NCI-H82 (cell line): ENCODE measurements at places on chromosomes 5 and 9.

DNA sequence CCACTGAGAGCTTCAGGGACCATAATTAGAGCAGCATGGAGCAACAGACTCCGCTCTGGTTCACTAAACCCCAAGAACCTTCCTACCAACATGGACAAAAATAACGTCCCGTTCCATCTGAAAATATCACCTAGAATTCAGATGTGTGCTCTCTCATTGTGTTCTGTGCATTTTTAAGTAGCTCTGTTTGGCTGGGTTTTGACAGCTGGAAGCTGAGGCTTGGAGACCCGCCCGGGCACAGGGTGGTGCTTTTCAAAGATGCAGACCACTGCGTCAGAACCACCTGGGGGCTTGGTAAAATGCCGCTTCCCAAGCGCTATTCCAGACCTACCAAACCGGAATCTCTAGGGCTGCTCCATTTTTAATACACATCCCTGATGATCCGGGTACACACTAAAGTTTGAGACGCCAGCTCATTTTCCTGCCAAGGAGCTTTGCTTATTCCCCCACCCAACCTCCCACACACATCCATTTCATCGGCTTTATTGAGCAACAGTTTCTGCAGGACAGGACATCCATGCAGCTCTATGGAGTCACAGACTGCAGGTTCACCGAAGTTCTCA, 104.8 kb downstream of the GABBR2 start:
- DNase-seq: no peak

DNA sequence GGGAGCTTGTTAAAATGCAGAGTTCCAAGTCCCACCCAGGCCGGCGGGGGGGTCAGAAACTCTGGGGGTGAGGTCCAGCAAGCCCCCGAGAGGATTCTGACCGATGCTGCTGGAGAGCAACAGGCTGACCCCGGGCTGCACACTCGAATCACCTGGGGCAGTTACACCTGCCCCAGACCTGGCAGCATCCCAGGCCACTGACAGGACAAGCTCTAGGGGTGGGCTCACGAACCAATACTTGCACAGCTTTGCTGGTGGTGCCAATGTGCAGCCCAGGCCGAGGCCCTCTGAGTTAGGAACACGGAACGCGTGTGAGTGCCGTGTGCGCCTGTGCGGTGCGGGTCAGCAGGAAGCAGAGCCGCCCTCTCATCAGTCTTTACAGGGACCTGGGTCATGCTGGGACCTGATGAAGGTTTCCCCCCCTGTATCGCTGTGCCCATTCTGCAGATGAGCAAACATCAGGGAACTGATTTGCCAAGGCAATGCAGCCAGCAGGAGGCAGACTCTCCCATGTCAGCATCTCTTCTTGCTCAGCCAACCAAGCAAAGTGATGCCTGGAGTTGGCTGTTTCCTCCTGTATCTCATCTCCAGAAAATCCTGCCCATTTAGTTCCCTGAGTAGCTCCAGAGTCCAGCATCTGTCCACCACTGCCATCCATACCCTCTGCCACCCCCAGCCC, 16.3 kb downstream of the FAM163B start:
- DNase-seq: no peak

- DNase-seq: no peak
These were observed 53.6 kb downstream of the PDCD1LG2 start for GRCh38 chr9:5563886-5564285.

DNA sequence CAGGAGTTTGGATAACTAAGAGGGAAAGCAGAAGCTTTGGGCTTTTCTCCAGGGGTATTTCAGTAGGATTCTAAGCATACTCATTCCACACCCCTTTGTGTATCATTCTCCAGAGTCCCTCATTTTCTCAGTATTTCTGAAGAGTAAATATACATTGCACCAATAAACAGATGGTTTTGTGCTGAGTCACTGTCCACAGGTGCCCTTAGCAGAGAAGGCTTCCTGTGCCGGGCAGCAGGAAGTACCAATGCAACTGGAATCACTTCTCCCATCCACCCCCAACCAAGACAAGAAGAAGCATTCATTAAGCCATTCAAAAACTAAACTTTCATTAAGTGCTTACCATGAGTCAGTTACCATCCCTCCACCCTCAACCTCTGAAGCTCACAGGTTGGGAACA, 3.6 kb upstream of the CCNJL start:
- DNase-seq: no peak

DNA sequence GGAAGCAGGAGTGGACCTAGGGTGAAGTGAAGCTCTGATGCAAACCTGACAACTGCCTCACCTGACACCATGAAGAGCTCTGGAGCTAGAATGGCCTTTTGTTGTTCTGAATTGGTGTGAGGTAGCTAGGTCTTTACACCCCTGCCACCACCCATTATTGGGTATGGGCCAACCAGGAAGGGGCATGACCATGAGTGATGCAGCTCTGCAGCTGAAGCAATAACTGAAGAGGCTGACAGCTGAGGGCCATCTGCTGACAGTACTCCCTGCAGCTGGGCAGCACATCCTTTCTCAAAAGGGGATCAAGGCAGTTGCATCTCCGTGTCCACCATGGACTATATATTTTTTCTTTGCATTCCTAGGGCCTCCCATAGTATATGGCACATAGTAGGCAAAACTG, 87.0 kb upstream of the TLE1 start:
- peak; percentile 19 for DNase-seq

GRCh38 chr9:137152844-137153405, 14.0 kb downstream of the GRIN1 start:
- DNase-seq: no peak
